ENCODE measurements at places on chromosomes 3 and 15.
A peak's percentile ranks its signal among the peaks of the same experiment; 100 is the strongest.

- H3K36me3 ChIP-seq, result no peaks in the 10 kb centered on the region
- H3K27me3 ChIP-seq, result no peaks in the 10 kb centered on the region
- no peak overlapping the region for H3K4me3 ChIP-seq
- peak overlapping the region; percentile 73 for H3K27ac ChIP-seq
Measured at GRCh38 chr15:90060797-90061196, 41.5 kb downstream of the IDH2 start.

DNA sequence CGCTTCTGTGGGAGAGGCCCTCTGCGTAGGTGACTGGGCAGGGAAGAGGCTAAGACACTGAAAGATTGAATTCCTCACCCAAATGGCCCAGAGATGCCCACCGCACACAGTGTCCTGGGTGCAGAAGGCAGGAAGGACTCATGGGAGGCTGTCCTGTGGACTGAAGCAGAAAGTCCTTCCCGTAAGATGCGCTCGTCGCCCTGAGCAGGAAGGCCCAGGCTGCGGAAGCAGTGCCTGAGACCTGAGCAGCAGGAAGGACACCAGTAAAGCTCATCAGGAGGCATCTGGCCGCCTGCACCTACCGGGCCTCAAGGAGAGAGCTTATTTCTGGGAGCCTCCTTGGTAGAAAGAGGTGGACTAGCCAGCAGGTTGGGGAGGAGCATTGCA lies 3.3 kb downstream of the PAK6 start:
- no peak overlapping the region for H3K27ac ChIP-seq
- no peaks in the 10 kb centered on the region for H3K36me3 ChIP-seq
- no peak overlapping the region for H3K4me3 ChIP-seq

DNA sequence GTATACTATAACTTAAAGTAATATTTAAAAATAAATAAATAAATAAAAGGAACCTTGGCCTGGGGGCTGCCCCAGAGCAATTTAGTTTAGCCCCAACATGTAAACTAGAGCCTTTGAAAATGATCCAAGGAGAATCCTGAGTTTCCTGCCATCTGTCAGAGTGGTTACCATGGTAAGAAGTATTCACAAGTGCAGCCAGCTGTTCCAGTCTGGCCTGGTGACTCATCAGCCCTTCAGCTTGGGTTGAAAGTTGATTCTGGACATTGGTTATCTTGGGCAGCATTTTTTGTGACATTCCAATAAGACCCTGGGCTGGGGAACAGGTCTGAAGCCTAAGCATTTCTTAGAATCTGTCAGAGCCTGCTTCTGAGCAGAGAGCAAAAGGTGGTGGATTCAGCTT lies 72.7 kb upstream of the LRTM1 start:
- no peak overlapping the region for H3K4me3 ChIP-seq
- DNase-seq, result no peak
- H3K4me1 ChIP-seq, result peaks cover 13% of the 10 kb centered on the region
- H3K36me3 ChIP-seq, result no peaks in the 10 kb centered on the region
- H3K27me3 ChIP-seq, result no peaks in the 10 kb centered on the region
- H3K27ac ChIP-seq, result no peak overlapping the region

- DNase-seq, result no peak
- no peaks in the 10 kb centered on the region for H3K27me3 ChIP-seq
- H3K27ac ChIP-seq, result no peak overlapping the region
- no peak overlapping the region for H3K4me3 ChIP-seq
Measured at GRCh38 chr3:7242303-7242635, 381.4 kb downstream of the GRM7 start.

GRCh38 chr15:38128341-38128781 lies 124.3 kb upstream of the SPRED1 start:
- no peak for DNase-seq
- H3K27ac ChIP-seq, result no peak overlapping the region
- H3K36me3 ChIP-seq, result no peaks in the 10 kb centered on the region
- H3K4me3 ChIP-seq, result no peak overlapping the region
- no peaks in the 10 kb centered on the region for H3K27me3 ChIP-seq
- peaks cover 30% of the 10 kb centered on the region for H3K4me1 ChIP-seq

DNA sequence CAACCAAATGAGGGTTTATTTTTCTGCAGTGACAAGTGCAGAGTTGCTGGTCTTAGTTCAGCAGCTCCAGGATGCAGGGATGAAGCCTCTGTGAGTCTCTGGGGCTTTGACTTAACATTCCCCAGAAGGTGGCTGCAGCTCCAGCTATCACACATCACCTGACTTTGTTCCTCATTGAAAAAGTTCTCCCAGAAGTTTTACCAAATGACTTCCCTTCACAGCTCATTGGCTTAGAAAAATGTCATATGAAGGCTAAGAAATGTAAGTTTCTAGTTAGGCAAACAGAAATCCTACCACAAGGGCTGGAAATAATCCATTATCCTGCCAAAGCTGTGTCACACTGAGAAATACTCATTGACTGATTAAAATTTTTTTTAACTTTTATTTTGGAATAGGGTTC lies 184.9 kb downstream of the MINAR1 start:
- no peaks in the 10 kb centered on the region for H3K36me3 ChIP-seq
- DNase-seq, result no peak
- H3K27ac ChIP-seq, result no peak overlapping the region
- no peak overlapping the region for H3K4me3 ChIP-seq
- H3K27me3 ChIP-seq, result no peaks in the 10 kb centered on the region

- H3K4me3 ChIP-seq, result peak overlapping the region; percentile 88
- DNase-seq, result no peak
- H3K27me3 ChIP-seq, result no peaks in the 10 kb centered on the region
- H3K36me3 ChIP-seq, result no peaks in the 10 kb centered on the region
- peaks cover 58% of the 10 kb centered on the region for H3K4me1 ChIP-seq
Measured at GRCh38 chr15:52566889-52567288, 1.9 kb downstream of the ARPP19 start.

DNA sequence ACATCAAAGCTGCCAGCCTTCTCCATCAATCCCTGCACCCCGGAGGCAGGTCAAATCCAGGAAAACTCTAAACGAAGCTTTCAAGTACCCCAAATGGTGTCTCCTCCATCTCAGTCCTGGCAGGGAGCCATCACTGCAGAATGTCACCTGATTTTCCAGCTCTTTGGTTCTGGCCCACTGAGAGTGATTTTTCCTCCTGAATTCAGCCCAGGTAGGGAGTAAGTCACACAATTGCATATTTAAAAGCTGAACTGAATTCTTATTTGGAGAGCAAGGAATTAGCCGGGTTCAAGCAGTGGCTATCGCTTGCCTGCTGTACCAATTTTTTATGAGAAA lies 5.3 kb downstream of the RFTN1 start:
- H3K36me3 ChIP-seq, result no peaks in the 10 kb centered on the region
- no peaks in the 10 kb centered on the region for H3K27me3 ChIP-seq
- no peak overlapping the region for H3K4me3 ChIP-seq
- H3K27ac ChIP-seq, result no peak overlapping the region
- H3K4me1 ChIP-seq, result peaks cover 31% of the 10 kb centered on the region
- no peak for DNase-seq

DNA sequence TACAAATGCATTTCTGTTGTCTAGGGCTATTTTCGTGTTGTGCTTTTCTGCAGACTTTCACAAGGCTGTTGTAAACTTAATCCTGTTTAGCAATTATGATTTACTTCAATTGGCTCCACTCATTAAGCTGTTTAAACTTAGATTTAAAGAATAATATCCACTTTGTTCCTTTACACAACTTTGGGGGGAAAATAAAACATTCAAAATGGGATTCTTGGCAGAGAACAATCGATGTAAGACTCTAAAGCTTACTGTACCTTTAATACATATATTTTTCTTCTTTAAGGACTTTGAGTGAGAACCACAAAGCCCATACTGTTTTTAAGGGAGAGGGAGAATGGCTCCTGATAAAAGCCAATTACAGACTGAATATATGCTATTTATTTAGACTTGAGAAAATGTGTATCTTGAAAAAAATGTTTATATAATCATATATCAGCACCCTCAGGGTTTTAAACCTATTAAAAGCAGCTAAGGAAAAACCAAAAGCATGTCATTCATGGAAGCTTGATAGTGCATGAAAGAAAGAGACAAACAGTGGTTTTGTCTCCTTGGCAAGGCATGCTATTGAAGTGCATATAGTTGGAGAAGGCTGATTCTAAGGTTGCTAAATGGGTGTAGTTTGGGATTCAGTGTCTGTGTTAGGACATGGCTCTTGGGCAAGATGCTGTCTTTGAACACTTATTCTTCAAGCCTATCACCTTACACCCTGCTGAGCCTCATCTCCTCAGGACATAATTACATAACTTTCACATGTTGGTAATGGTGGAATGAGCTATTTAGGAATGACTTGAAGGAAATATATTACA lies 293.4 kb upstream of the TBC1D5 start:
- H3K36me3 ChIP-seq, result no peaks in the 10 kb centered on the region
- DNase-seq, result no peak
- H3K4me3 ChIP-seq, result no peak overlapping the region
- no peaks in the 10 kb centered on the region for H3K4me1 ChIP-seq
- no peak overlapping the region for H3K27ac ChIP-seq

GRCh38 chr3:25781758-25782594 lies 1.3 kb downstream of the NGLY1 start:
- H3K27me3 ChIP-seq, result no peaks in the 10 kb centered on the region
- DNase-seq, result no peak

DNA sequence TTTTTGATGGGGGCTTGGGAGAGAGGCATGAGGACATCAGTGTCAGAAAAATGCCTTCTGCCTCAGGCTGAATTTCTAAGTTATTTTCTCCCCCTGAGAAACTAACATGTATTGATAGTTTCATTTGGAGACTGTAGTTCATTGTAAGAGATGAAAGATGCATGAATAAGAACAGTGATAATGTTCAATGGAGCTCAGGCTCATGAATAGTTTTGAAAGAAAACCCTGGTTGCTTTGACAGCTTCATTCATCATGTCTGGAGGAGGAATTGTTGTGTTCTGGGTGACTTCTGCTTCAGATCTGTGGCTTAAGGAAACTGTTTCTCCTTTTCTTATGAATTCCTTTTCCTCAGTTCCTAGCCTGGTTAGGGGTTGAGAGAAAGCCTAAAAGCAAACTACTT lies 204.0 kb upstream of the LRRC3B start:
- no peaks in the 10 kb centered on the region for H3K27me3 ChIP-seq
- no peak for DNase-seq
- H3K4me1 ChIP-seq, result no peaks in the 10 kb centered on the region

- no peaks in the 10 kb centered on the region for H3K36me3 ChIP-seq
- no peak overlapping the region for H3K4me3 ChIP-seq
- H3K4me1 ChIP-seq, result no peaks in the 10 kb centered on the region
- H3K27me3 ChIP-seq, result no peaks in the 10 kb centered on the region
Measured at GRCh38 chr3:23240171-23240785, 37.2 kb downstream of the UBE2E2 start.

DNA sequence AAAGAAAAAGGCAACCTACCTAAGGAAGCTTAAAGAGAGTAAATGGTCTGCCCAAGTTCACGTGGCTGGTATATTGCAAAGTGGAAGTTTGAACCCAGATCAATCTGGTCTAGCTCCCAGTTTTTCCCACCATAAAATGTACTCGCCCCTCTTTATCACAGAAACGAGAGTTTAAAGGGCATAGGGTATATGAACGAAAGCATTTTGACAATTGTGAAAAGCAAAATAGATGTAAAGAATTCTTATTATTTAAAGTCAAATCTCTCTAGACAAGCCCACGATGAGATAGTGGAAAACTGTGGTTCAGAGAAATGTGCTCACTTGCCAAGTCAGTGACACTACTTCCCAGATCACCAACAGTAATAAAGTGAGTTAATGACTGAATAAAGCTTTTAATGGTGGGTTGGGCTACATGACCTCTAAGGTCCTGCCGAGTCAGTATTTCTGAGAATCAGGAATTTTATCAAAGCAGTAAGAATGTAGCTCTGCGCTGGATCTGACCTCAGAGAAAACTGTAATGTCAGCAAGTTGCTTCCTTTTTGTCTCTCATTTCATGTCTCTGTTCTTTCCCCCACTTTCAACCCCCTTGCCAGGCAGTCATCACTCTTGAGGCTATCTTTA lies 23.3 kb upstream of the NEO1 start:
- H3K27ac ChIP-seq, result no peak overlapping the region
- no peaks in the 10 kb centered on the region for H3K27me3 ChIP-seq
- DNase-seq, result no peak
- H3K36me3 ChIP-seq, result no peaks in the 10 kb centered on the region

DNA sequence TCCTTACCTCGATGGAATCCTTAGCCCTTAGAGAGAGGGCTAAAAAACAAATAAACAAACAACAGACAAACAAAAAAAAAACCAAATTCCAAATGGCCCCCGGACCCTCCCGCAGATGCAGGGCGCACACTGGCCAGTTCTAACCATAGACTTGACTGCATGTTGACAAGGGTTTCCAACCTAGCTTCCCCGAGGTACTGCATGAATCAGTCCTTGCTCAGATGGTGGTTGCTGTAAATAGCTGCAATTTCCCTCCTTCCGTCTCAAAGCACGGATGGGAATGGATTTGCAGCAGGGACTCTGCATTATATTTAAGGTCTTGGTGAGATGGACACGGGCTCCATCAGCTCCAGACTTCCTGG lies 162.8 kb downstream of the CD47 start:
- H3K36me3 ChIP-seq, result no peaks in the 10 kb centered on the region
- peaks cover 13% of the 10 kb centered on the region for H3K4me1 ChIP-seq
- H3K27ac ChIP-seq, result peak overlapping the region; percentile 49
- H3K4me3 ChIP-seq, result peak overlapping the region; percentile 68

DNA sequence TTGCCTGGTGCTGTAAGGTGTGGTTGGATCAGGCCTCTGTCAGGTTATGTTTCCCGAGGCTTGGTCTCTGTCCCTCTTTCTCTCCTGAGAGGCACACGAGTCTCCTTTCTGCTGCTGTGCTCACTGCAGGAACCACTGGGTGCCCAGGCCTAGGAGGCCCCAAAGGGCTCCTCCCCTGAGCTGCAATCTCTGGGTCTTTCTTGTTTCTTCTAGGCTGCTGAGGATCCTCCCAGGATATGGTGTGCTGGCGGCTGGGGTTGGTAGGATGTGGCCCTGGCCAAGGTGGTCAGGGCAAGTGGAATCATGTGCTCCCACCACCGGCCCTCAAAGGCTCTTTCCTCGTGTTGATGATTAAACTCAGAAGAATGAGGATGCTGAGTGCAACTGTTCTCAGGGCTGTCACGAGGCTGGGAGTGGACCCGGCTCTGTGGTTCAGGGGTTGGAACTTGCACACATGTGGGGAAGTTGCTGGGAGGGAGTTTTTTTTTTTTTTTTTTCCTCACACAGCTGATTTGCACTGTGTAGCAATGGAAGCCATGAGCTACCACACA lies 43.6 kb upstream of the CTSH start:
- DNase-seq, result peak; percentile 96
- peak overlapping the region; percentile 88 for H3K27ac ChIP-seq
- no peaks in the 10 kb centered on the region for H3K27me3 ChIP-seq
- H3K4me1 ChIP-seq, result peaks cover 28% of the 10 kb centered on the region
- no peak overlapping the region for H3K4me3 ChIP-seq
- H3K36me3 ChIP-seq, result no peaks in the 10 kb centered on the region
